ENCODE measurements at places on chromosomes 7 and 10. TPM values are rescaled to one million over a fixed set of nuclear protein-coding genes. Genes with fewer than 3 reads are reported as not detected.

NKX2-3 gene
- polyA plus RNA-seq: 0.08 TPM

GIMAP1 gene
- polyA plus RNA-seq: 2.3 TPM

UMAD1 gene
- 20.8 TPM for polyA plus RNA-seq

TLL2 gene
- 0.79 TPM for polyA plus RNA-seq

NAT16 gene
- not detected for polyA plus RNA-seq

CROT gene
- 25.7 TPM for polyA plus RNA-seq

FAM241B gene
- 10.0 TPM for polyA plus RNA-seq

VAX1 gene
- not detected for polyA plus RNA-seq

FAM221A gene
- 29.0 TPM for polyA plus RNA-seq

ACBD7 gene
- 5.8 TPM for polyA plus RNA-seq

CELF2 gene
- 11.8 TPM for polyA plus RNA-seq

CYP3A7 gene
- polyA plus RNA-seq: 1.4 TPM

ANKRD30A gene
- not detected for polyA plus RNA-seq

FAM25A gene
- polyA plus RNA-seq: not detected

DNA sequence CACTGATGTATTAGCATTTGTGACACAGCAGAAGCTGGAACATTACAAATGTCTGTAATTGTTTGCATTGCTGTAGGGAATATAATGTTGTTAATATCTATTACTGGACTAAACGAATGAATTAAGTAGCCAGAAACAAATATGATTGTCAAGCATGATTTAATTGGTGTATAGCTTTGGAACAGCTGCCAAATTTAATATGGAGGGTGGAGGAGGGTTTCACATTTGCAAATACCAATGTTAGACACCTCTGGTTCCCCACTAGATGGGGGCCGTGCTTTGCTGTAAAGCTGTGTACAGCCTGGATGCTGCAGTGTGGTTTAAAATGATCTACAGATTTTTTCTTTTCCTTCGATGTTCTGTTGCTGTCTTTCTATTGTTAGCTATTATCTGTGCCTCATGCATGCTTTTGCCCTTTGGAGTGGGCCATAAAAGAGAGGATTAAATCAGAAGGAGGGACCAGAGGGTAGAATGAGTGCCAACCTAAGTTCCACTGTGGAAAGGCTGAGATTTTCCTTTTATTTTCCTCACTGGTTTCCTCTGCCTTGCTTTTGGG lies 23.1 kb downstream of the DNAJB9 start:
- no peak for DNase-seq

DNA sequence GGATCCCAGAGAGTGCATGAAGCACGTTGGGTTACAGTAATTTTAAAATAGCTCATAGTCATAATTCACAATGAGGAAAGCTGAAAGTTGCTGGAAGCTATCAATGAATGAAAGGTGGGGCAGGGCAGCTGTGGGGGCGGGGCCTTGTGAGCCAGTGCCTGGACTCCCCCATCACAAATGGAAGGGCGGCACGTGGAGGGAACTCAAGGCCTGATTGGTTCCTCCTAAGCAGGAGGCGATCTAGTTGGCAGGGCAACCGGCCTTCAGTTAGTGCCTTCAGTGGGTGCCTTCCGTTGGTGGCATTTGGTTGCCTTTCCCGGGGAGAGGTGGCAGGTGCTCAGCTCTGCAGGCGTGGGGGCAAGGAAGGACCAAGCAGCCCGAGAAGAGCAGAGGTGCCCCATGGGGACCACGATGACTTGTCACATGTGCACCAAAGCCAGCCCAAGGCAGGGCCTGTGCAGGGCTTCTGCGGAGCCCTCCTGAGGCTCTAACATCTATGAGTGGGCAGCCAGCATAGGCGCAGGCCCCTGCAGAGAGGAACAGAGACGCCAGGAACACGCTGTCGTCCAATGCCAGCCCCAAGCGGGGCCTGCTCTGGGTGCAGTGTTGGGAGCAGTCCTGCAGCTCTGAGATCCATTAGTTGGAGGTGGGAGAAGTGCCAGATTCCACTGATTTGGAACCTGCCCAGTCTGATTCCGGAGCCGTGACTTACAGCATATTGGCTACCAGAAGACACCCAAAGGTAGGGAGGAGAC lies 59.8 kb upstream of the PDSS1 start:
- no peak for DNase-seq

DNA sequence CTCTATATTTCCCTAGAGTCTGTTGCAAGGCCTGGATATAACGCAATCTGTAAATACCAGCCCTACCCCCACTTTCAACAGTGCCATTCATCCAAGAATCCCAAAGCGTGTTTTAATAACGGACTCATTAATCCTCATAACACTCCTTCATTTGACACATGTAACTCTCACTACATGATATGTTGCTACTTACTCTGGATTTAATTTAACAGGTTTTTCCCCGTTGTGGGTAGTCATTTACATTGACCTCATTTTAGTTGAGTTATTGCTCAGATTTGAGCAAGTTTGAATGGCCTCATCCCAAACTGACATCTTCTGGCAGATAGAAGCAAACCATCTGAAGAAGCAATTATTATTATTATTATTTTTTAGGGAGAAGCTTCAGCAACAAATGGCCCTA lies 125.4 kb upstream of the NPVF start:
- no peak for DNase-seq

DNA sequence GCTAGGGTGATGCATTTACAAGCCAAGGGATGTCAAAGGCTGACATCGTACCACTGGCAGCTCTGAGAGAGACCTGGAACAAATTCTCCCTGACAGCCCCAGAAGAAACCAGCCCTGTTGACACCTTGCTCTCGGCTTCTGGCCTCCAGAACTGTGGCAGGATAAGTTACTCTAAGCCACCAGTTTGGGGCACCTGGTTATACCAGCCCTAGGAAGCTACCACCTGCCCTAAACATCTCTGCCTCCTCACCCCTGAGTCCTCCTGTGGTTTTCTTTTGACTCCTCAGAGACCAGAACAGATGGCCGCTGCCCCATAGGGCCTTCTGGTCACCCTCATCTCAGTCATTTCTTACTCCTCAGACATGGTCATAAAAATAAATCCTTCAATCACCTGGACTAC lies 107.4 kb downstream of the CPXM2 start:
- no peak for DNase-seq

- DNase-seq: no peak
Measured at GRCh38 chr7:141617280-141617679, 66.1 kb downstream of the AGK start.

GRCh38 chr10:13117841-13118783 lies 18.1 kb downstream of the OPTN start:
- DNase-seq: no peak

- DNase-seq: no peak
Measured at GRCh38 chr7:100752994-100753393, 19.6 kb downstream of the ZAN start.

DNA sequence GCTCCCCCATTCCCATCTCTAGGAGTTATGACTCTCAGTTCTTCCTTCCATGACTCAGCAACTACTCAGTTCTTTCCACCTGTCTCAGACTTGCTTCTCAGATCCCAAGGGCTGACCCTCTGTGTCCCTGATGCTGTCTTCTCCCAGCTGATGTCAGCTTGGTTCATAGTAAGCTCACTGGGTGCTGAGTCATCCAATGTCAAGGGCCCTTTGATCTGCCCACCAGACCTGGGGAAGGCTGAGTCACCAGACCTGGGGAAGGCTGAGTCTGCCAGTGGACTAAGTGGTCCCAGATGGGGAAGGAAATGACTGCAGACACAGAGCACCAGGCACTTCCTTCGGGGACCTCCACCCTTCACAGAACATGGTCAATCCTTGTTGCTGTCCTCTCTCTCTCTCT lies 76.1 kb upstream of the ZEB1 start:
- no peak for DNase-seq

DNA sequence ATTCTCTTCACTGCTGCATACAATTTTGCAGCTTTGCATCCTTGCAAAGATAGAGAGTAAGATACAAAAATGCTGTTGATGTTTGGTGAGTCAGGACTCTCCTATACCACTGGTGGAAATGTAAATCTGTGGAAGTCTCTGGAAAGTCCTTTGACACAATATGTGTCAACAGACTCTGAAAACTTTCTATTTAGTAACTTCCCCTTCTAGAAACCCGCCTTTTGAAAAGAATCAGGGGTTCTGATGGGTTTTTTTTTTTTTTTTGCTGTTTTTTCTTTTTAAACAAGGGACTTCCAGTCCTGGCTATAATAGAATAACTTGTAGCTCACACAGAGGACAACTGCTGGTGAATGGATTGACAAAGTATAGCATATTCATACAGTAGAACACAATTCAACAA lies 16.4 kb downstream of the NOD1 start:
- DNase-seq: no peak

- DNase-seq: no peak
Measured at GRCh38 chr10:14084875-14085274, 245.8 kb downstream of the FRMD4A start.

DNA sequence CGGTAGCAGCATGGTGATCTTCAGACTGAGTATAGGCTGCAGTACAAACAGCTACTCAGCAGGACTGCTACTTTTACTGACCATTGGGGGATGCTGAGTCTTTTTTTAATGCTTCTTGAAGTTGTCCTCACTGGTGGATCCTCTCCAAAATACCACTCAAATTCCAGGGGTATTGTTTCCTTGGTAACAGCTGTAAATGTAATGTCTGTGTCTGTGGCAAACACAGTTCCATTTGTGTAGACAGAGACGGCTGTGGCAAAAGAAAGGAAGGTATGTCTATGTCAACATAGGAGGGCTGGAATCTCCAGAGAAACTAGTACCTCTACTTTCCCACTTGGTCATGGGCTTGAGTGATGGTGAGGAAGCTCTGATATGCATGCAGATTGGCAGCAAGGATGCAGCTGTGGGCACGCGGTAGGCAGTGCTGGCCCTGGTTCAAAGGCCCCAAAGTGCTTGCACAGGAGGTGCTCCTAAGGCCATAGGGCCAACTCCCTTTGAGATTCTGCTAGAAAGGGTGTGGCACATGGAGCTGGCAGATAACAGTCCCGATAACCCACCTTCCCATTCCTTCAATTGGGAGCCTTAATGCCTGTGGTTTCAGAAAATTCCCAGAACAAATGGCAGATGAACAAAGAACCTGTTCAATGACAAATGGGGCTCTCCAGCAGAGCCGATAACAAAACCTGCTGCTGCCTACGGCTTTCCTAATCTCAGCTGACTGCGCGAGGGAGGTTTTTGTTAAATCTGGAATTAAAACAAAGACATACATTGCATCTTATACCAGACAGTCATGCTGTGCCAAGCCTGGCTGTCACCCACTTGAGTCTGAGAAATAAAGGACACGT lies 43.0 kb downstream of the PKD1L1 start:
- DNase-seq: no peak

GRCh38 chr10:77086081-77086480 lies 551.5 kb downstream of the KCNMA1 start:
- no peak for DNase-seq

DNA sequence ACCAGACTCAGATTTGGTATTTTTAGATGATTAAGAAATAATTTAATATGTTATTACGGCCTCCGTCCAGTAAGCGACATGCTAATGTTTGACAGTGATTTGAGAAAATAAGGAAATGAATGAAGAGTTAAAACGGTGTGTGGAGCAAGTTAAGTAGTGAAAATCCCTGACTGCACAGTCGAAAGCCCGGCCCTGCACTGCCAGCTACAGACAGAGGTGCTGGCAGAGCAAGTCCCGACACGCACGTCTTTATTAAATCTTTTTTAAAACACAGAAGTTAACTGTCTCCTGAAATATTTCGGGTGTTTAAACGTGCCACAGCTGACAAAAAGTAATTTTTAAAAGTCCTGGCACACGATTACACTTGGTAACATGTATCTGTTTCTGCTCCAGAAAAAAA lies 293.4 kb upstream of the RNF32 start:
- DNase-seq: no peak

GRCh38 chr7:47757921-47758411 lies 176.1 kb upstream of the TNS3 start:
- no peak for DNase-seq

- DNase-seq: no peak
Measured at GRCh38 chr7:99090771-99091542, 53.0 kb downstream of the SMURF1 start.

- no peak for DNase-seq
Measured at GRCh38 chr7:110043519-110043918, 1047.4 kb upstream of the LRRN3 start.

- no peak for DNase-seq
Measured at GRCh38 chr7:130242198-130243014, 24.3 kb upstream of the CPA2 start.

GRCh38 chr10:12631216-12631615 lies 281.9 kb downstream of the CAMK1D start:
- DNase-seq: no peak

DNA sequence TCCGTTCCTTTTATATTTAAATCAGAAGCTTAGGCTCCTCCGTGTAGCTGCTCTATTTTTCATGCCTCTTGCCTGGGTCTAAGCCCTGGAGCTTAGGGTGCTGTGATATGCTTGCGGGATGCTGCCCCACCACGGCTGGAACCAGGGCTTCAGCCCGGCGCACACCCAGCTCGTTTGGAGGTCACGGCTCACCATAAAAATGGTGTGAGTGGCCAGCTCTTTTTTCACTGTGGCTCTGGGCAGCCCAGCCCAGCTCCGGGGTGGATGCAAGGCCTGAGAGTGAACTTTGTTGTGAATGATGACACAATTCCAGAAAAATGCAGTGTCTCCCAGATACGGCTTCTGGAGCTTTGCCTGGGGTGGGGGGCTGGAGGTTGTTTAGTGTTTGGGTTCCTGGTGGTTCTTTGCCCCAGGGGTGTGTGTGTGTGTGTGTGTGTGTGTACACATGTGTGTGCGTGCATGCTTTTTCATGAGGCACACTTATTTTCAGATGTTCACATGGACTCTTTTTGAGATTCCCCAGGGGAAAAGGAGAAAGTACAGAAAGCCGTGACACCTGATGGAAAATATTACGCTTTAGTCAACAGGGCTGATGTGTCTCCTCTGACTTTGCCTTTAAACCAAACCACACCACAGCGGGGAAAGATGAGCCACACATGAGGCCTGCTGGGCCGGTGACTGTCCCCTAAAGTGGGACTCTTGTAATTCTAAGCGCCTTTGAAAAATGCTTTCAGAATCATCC lies 46.2 kb downstream of the GRK5 start:
- no peak for DNase-seq

GRCh38 chr10:106711313-106711906 lies 453.1 kb downstream of the SORCS1 start:
- DNase-seq: no peak

DNA sequence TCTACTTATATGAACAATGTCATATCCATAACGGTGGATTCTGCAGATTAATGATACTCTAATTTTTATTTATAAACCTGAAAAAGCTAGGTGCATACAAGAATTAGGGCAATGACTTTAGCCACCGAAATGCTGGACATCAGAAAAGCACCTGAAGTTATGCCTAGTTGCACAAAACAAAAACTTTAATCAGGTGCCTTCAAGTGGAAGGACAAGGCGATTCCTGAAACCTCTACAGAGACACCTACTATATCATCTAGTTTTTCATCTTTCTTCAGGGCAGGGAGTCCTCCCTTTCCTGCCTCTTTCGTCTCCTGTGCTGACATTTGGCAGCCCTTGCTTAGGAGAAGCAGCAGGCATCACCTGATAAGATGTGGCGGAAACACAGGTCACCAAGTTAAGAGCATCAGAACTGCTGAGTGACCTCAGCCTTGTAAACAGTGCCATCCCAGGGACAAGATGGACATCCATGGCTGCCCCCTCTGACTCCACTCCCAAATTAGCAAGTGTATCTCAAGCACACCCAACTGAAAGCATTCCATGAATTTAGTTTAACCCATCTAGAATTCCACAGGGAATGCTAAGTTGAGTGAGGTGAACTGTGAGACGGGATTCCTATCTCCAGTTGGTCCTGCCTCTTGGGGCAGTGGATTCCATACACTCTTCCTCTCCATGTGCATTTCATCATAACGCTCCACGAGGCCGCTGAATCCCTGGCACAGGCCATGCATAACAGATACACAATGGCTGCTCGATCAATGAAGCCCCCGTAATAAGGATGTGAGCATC lies 5.8 kb downstream of the ITPRIP start:
- DNase-seq: no peak
